ENCODE measurements at places on chromosomes 2 and 18. TPM values are rescaled to one million over a fixed set of nuclear protein-coding genes. Genes with fewer than 3 reads are reported as not detected.

Gene ANKRD30BL
- not detected for total RNA-seq

GRCh38 chr2:143125717-143126116, 3.5 kb upstream of the ARHGAP15 start:
- H3K27ac ChIP-seq, result no peak overlapping the region
- no peaks in the 10 kb centered on the region for H3K4me1 ChIP-seq
- H3K27me3 ChIP-seq, result no peaks in the 10 kb centered on the region
- H3K4me3 ChIP-seq, result no peak overlapping the region
- H3K36me3 ChIP-seq, result no peaks in the 10 kb centered on the region

DNA sequence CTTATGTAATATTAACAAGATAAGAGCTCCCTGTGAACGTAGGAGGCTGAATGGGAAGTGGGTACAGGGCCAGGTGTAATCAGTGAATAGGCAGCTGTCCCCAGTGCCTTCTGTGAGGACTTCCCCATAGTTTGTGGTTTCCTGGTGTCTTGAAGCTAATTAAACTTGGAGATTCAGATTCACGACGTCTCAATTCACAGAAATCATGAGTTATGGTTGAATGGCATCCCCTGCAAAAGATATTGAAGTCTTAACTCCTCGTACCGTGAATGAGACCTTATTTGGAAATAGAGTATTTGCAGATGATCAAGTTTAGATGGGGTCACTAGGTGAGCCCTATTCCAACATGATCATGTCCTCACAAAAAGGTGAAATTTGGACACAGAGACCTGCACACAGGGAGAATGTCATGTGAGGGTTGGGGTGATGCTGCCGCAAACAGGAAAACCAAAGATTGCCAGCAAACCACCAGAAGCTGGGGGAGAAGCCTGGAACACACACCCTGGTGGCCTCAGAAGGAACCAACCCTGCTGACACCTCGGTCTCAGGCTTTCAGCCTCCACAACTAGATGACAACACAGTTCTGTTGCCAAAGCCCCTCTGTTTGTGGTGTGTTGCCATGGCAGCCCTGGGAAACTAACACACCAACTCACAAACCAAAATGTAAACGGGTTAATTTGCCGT, 13.2 kb downstream of the ARL4C start:
- H3K27me3 ChIP-seq, result no peaks in the 10 kb centered on the region
- no peaks in the 10 kb centered on the region for H3K36me3 ChIP-seq
- H3K4me3 ChIP-seq, result no peak overlapping the region
- H3K4me1 ChIP-seq, result no peaks in the 10 kb centered on the region

DNA sequence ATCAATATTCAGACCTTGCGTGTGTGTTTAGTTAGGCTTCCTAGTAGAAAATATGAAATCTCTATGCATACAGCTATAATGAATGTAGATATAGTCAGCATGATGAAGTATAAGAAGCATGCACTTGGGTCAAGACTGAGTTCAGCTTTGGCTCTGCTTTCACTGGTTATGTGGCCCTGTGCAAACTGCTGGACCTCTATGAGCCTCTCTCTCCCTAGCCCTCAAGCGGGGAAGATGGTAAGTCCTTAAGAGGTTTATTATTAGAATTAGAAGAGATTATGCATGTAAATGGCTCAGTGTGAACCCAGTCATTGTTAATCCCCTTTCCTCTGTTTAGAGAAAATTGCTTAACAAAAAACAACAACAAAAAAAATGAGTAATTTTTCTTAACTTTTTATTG, 178.8 kb upstream of the NXPH2 start:
- H3K27ac ChIP-seq, result no peak overlapping the region
- H3K4me3 ChIP-seq, result no peak overlapping the region
- no peaks in the 10 kb centered on the region for H3K4me1 ChIP-seq

- peak overlapping the region; percentile 32 for H3K4me3 ChIP-seq
- no peaks in the 10 kb centered on the region for H3K4me1 ChIP-seq
- no peaks in the 10 kb centered on the region for H3K36me3 ChIP-seq
- peak overlapping the region; percentile 89 for H3K27ac ChIP-seq
Observed at GRCh38 chr18:5237083-5237722, 40.1 kb upstream of the AKAIN1 start.

DNA sequence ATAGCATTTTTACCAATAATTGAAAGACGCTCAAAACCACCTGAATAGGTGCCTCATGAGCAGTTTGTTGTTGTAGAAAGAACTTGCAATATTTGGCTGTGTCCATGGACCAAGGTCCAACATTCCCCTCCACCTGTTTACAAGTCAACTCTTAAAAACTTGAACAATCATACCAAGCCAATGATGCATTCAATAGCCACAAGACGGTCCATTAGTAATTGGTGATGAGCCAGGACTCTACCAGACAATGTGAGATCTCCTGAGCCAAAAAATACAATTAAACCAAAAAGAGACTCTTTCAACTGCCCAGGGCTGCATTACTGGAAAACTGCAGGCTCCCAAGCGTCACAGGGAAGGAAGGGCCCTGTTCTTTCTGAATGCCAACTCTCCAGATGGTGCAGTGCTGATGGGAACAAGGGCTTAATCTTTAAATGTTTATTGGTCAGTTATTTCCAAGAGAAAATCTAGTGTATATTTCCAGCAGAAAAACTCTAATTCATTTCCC, 118.8 kb upstream of the EPB41L3 start:
- no peaks in the 10 kb centered on the region for H3K4me1 ChIP-seq
- no peaks in the 10 kb centered on the region for H3K27me3 ChIP-seq
- H3K36me3 ChIP-seq, result no peaks in the 10 kb centered on the region
- no peak overlapping the region for H3K27ac ChIP-seq
- no peak for DNase-seq
- H3K4me3 ChIP-seq, result no peak overlapping the region

Gene MAPK4
- 4.2 TPM for total RNA-seq

Gene SH3BP4
- 27.6 TPM for total RNA-seq

Gene LTBP1
- 573 TPM for total RNA-seq

DNA sequence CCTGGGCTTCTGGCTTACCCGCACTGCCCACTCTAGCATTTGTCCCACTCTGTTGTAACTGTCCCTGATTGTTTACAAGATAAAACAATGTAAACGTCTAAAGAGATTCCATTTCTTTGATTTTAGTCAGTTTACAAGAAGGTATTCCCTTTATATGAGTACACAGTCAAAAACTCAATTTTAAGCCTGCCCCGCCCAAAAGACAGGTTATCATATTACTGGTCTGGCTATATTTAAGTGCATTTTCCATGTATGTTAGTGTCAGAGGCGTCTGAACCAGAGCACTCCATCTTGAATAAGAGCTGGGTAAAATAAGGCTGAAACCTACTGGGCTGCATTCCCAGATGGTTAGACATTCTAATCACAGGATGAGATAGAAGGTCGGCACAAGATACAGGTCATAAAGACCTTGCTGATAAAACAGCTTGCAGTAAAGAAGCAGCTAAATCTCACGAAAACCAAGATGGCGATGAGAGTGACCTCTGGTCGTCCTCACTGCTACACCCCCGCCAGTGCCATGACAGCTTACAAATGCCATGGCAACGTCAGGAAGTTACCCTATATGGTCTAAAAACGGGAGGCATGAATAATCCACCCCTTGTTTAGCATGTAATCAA, 15.0 kb downstream of the GPR45 start:
- H3K27me3 ChIP-seq, result no peaks in the 10 kb centered on the region
- no peaks in the 10 kb centered on the region for H3K36me3 ChIP-seq
- DNase-seq, result no peak
- no peak overlapping the region for H3K4me3 ChIP-seq

- H3K36me3 ChIP-seq, result no peaks in the 10 kb centered on the region
- H3K4me1 ChIP-seq, result no peaks in the 10 kb centered on the region
- H3K27me3 ChIP-seq, result no peaks in the 10 kb centered on the region
- H3K27ac ChIP-seq, result no peak overlapping the region
- no peak for DNase-seq
Observed at GRCh38 chr2:222653280-222653679, 2.6 kb downstream of the FARSB start.

- H3K4me3 ChIP-seq, result no peak overlapping the region
- no peaks in the 10 kb centered on the region for H3K4me1 ChIP-seq
- DNase-seq, result no peak
- no peak overlapping the region for H3K27ac ChIP-seq
Observed at GRCh38 chr2:192634557-192634956, 439.8 kb upstream of the TMEFF2 start.

- H3K4me1 ChIP-seq, result no peaks in the 10 kb centered on the region
- no peak overlapping the region for H3K27ac ChIP-seq
- H3K36me3 ChIP-seq, result no peaks in the 10 kb centered on the region
- H3K4me3 ChIP-seq, result no peak overlapping the region
- no peaks in the 10 kb centered on the region for H3K27me3 ChIP-seq
- DNase-seq, result no peak
Observed at GRCh38 chr2:50687327-50687726, 344.6 kb downstream of the NRXN1 start.

DNA sequence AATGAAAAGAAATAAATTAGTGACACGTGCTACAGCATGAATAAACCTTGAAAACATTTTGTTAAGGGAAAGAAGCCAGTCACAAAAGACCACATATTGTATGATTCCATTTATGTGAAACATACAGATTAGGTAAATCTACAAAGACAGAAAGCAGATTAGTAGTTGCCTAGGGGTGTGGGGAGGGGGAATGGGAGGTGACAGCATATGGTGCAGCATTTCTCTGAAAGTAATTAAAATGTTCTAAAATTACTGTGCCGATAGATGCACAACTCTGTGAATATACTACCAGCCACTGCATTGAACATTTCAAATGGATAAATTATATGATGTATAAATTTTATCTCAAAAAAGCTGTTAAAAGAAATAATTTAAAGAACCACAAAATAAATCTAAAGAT, 161.0 kb downstream of the TRIB2 start:
- H3K27ac ChIP-seq, result no peak overlapping the region
- DNase-seq, result no peak
- no peak overlapping the region for H3K4me3 ChIP-seq
- no peaks in the 10 kb centered on the region for H3K36me3 ChIP-seq

Gene FAM228A
- 1.7 TPM for total RNA-seq

Gene PASK
- 5.4 TPM for total RNA-seq

DNA sequence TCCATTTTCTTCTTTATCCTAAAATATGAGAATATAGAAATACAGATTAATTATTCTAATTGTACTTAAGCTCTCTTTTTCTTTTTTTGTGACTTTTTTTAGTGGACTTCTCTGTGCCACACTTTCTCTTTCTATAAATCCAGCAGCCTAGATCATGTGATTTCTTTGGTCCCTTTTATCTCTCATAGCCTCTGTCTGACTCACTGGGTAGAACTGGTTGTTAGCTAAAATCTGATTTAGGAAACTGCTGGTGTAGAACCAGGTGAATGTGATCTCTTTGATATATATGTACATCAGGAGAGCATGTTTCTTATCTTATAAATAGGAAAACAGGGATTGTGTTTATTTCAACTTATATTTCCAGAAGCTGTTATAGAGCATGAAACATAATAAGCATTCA, 54.9 kb downstream of the VRK2 start:
- H3K4me1 ChIP-seq, result no peaks in the 10 kb centered on the region
- DNase-seq, result no peak
- H3K4me3 ChIP-seq, result no peak overlapping the region
- H3K27me3 ChIP-seq, result no peaks in the 10 kb centered on the region

GRCh38 chr18:54257015-54257414, 12.3 kb upstream of the POLI start:
- no peaks in the 10 kb centered on the region for H3K36me3 ChIP-seq
- DNase-seq, result no peak
- no peaks in the 10 kb centered on the region for H3K27me3 ChIP-seq
- H3K27ac ChIP-seq, result no peak overlapping the region
- H3K4me3 ChIP-seq, result no peak overlapping the region

DNA sequence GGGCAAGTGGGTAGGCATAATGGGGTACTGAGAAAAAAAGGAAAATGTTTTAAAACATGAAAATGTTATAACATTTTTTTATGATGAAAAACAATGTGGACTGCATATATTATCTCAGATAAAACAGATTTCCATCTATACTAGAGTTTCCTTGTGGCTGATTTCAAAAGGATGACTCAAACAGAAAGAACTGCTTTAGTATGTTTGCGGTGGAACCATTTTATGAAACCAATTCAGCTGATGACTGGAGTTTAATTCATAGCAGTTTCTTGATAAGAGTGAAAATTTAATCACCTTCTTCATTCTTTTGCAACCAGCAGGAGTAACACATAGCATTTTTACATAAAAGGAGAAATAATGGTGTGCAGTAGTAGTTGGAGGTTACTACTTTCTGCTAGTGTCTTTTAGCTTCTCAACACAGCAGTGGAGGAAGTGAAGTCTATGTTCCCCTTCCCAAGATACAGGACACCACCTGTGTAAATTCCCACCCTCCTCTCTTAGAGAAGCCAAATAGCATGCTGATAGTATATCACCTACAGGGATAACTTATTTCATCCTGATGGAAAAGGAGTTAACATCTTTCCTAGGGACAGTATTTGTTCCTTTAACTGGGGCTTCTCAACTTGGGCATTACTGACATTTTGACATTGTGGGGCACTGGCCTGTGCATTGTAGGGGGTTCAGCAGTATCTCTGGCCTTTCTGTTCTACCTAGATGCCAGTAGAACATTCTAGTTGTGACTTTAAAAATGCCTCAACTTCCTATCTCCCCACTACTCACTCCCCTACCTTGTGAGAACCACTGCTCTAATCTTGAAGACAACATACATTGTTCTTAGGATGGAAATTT, 29.9 kb downstream of the PELI1 start:
- H3K4me3 ChIP-seq, result no peak overlapping the region
- H3K36me3 ChIP-seq, result no peaks in the 10 kb centered on the region
- no peaks in the 10 kb centered on the region for H3K27me3 ChIP-seq
- no peaks in the 10 kb centered on the region for H3K4me1 ChIP-seq
- DNase-seq, result no peak
- H3K27ac ChIP-seq, result no peak overlapping the region

DNA sequence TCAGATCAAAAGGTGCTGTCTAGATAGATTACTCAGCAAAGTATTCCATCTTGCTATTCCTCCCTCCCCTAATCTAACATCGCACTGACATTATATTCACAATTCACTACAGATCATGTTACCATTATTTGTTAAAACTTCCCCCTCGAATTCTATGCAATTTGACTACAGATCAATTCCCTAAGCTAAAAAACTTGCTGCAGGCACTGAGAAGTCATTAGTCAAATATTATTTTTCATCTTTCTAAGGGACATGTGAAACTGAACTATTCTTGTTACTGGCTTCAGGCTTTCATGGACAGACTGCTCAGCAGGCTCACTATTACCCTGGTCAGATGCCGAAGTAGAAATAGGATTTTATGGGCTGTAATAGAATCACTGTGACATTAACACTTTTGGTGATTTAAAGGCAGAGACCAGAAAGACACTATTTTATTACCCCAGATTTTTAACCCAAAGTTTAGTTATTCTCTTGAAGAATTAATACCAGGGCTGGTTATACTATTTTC, 15.1 kb downstream of the MYL1 start:
- H3K27ac ChIP-seq, result no peak overlapping the region
- H3K4me3 ChIP-seq, result no peak overlapping the region
- no peaks in the 10 kb centered on the region for H3K4me1 ChIP-seq

- no peaks in the 10 kb centered on the region for H3K27me3 ChIP-seq
- DNase-seq, result no peak
- no peak overlapping the region for H3K4me3 ChIP-seq
- peaks cover 12% of the 10 kb centered on the region for H3K36me3 ChIP-seq
- no peak overlapping the region for H3K27ac ChIP-seq
- no peaks in the 10 kb centered on the region for H3K4me1 ChIP-seq
Observed at GRCh38 chr18:23570912-23571504, 15.3 kb downstream of the NPC1 start.
